Amygdala (tissue), 56 donors: ENCODE measurements at places on chromosomes 3 and 15.

GRCh38 chr15:52256366-52256765, 39.2 kb downstream of the MYO5C start:
- DNase-seq = no peak

- no peak for DNase-seq
These were observed 200.3 kb downstream of the SLCO3A1 start for GRCh38 chr15:92053753-92054316.

DNA sequence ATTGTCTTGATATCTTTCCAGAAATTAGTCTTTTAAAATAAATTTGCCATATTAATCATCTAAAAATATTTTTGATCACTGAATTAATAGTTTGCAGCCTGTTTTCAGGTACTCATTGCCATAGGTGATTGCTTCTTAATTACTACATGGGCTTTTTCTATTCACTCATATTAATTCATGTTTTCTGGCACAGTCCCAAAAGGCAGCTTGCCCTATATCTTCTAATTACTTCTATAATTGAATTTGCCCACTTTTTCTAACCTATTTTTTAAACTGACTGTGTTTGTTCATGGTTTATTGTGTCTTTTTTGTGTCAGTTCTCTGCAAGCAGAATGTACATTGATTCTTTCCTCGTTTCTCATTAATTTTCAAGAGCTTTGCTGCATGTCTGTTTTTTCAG, 85.7 kb upstream of the SOX2 start:
- DNase-seq = no peak

GRCh38 chr15:80549654-80550053, 145.5 kb upstream of the ABHD17C start:
- no peak for DNase-seq

GRCh38 chr15:58520464-58520863, 88.7 kb downstream of the LIPC start:
- no peak for DNase-seq
